Fibroblast of skin of left biceps (primary cell): ENCODE measurements at places on chromosomes 5 and 9.

DNA sequence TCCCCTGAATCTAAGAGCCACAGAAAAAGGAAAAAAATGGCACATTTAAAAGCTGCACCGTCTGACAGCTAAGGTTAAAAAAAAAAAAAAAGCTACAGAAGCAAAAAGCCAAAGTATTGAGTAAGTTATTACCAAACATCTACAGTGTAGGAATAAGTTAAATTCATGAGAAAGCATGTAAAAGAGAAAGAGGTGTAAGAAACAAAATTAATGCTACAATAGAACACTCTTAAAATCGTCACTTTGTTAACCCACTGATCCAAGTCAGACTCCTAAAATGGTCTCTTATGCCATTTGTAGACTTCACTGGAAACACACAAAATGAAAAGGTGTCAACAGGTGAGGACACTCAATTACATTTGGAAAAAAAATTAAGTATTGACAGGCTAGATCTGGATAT lies 120.2 kb downstream of the SSBP2 start:
- DNase-seq: no peak

DNA sequence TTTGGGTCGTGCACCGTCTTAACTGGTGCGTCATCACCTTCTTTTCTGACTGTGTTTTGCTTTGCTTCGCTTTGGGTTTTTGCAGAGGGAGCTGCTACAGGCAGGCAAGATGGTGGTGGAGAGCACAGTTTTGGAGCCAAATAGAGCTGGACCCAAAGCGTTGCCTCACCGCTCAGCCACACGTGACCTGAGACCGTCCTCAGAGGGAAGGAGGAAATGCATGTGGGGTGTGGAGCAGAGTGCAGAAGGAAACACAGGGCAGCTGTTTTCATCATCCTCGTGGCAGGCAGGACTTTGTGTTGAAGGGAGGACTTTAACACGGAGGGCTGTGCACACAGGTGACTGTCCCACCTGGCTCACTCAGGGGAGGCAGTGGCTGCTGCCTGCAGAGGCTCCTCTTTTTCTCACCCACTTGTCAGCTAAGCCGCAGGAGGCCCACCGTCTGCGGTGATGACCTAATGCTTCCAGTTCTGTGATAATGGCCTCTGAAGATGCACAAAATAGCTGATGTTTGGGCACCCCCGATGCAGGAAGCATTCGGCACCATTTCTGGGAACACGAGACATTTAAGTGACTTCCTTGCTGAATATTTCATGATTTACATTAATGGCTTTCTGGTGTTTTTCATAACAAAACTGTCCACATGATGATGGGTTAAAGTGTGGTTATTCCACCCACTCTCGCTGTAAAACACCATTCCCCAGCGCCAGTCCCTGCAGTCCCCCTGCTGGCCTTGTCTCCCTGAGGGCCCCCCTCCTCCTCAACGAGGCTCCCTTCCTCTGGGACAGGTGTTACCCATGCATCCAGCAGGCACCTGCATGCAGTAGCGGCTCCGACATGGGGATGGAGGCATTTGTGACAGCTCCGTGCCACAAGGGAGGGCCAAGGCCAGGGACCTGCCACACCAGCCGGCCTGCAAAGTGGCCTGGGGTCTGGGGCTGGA lies 12.4 kb upstream of the UBAC1 start:
- no peak for DNase-seq

- no peak for DNase-seq
Measured at GRCh38 chr5:14299666-14300065, 156.5 kb downstream of the TRIO start.

DNA sequence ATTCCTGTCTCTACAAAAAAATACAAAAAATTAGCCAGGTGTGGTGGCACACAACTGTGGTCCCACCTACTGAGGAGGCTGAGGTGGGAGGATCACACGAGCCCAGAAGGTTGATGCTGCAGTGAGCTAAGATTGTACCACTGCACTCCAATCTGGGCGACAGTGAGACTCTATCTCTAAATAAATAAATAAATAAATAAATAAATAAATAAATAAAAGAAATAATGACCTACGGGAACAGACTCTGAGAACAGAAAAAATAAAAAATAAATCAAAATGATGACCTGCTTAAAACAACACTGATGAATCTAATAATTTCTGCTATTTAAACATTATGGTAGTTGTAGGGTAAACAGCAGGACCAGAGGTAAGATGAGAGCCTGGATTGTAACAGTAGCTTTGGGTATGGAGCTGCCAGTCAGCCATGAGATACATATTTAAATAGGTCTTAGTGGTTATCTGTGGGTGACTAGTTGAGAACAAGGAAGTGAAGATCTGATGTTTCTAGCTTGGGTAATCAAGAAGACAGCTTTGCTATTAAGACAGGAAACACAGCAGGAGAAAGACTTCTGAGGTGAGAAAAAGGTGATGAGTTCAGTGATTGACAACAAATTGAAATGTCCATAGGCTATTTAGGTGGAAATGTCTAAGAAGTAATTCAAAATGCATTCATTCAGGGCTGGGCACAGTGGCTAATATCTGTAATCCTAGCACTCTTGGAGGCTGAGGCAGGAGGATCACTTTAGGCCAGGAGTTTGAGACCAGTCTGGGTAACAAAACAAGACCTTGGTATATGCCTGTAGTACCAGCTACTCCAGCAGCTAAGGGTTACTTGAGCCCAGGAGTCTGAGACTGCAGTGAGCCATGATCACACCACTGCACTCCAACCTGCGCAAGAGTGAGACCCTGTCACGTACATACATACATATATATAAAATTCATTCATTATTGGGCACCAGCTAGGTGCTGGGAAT lies 11.0 kb downstream of the RNF145 start:
- DNase-seq: no peak

DNA sequence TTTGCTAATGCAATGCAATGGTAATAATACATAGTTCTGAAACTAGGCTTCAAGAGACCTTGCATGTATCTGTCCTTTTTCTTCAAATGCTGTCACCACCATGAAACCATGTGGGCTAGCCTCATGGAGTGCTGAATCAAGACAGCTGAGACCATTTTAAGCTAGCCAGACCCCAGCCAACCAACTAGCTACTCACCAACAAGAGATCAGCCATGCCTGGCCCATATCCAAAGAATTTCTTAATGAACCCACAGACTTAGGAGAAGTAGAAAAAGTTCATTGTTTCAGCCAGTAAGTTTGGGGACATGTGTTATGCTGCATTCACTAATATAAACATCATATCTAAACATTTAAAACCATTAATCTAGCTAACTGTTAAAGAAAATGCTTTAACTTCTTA lies 139.8 kb upstream of the EDIL3 start:
- peak; percentile 23 for DNase-seq

- DNase-seq: no peak
Measured at GRCh38 chr5:5271786-5272321, 131.7 kb downstream of the ADAMTS16 start.

DNA sequence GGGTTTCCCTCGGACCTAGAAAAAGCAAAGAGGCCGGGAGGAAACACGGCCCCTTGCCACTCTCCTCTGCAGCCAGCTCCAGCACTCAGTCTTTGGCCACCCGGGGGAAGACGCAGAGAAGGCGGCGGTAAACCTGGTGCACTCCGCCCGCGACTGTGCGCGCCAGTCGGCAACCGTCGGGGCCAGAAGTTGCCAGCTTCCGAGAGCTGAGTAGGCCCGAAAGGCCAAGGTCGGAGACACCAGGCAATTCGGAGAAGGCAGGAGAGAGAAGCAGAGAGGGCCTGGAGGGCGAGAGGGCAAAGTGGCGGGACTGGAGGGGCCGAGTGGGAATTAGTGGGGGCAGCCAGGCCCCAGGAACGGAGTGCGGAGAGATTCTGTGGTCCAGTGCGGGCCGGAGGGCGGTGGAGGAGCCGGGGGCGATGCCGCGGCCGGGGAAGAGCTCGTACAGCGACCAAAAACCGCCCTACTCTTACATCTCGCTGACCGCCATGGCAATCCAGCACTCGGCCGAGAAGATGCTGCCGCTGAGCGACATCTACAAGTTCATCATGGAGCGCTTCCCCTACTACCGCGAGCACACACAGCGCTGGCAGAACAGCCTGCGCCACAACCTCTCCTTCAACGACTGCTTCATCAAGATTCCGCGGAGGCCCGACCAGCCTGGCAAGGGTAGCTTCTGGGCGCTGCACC lies at the start of gene FOXB2:
TSS of gene FOXB2 (plus strand) at position 420 of the 690 bp plus-strand sequence. CDS start at position 420, 0 bp downstream.
- no peak for DNase-seq

GRCh38 chr9:89431930-89432725 lies 65.8 kb downstream of the SEMA4D start:
- no peak for DNase-seq

DNA sequence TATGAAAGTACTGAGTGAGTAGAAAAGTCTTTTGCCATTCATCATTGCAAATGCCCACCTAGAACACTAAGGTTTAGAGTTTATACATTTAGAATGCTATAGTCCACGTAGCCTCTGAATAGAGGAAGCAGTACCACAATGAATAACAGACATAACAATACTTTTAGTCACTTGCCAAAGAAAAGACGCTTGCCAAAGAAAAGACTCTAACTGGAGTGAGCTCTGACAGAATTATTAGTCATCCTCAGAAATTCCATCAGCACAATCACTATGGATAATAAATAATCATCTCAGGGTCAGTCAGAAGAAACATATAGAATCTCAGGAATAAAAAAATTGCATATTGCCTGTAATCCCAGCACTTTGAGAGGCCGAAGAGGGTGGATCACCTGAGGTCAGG lies 168.5 kb upstream of the TARS1 start:
- peak; percentile 94 for DNase-seq
